ENCODE measurements at places on chromosomes 11 and 22.

DNA sequence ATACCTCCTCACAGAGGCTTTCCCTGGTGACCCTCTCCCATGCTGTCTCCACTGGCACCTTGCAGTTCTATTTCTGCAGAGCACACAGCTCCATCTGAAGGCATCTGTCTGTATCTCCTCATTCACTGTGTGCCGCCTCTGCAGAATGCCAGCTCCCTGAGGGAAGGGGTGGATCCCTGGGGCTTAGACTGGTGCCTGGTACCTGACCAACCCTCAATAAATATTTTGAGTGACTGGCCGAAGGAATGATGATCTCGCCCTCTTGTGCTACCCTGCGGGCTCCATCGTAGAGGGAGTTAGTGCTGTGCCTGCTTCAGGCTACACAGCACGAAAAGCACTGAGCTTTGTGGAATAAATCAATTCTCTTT is 1.6 kb downstream of the CBX7 start:
- H3K27ac ChIP-seq, result peak overlapping the region; percentile 84
- no peak for DNase-seq
- peaks cover 21% of the 10 kb centered on the region for H3K27me3 ChIP-seq
- H3K4me3 ChIP-seq, result peak overlapping the region; percentile 88
- H3K36me3 ChIP-seq, result no peaks in the 10 kb centered on the region
- peaks cover 59% of the 10 kb centered on the region for H3K4me1 ChIP-seq

- no peak overlapping the region for H3K4me3 ChIP-seq
- no peaks in the 10 kb centered on the region for H3K27me3 ChIP-seq
- peak overlapping the region; percentile 56 for H3K27ac ChIP-seq
These were observed 17.9 kb downstream of the NADSYN1 start for GRCh38 chr11:71470946-71471345.

GRCh38 chr11:128279866-128280265 is 307.5 kb downstream of the ETS1 start:
- no peaks in the 10 kb centered on the region for H3K27me3 ChIP-seq
- peaks cover 34% of the 10 kb centered on the region for H3K4me1 ChIP-seq
- no peak overlapping the region for H3K4me3 ChIP-seq
- no peaks in the 10 kb centered on the region for H3K36me3 ChIP-seq
- DNase-seq, result no peak
- H3K27ac ChIP-seq, result peak overlapping the region; percentile 75

- peaks cover 9% of the 10 kb centered on the region for H3K27me3 ChIP-seq
- no peak overlapping the region for H3K27ac ChIP-seq
- DNase-seq, result no peak
These were observed 27.1 kb downstream of the ADAMTS15 start for GRCh38 chr11:130475426-130476053.

- H3K27ac ChIP-seq, result no peak overlapping the region
- no peak overlapping the region for H3K4me3 ChIP-seq
- no peak for DNase-seq
- peaks cover 16% of the 10 kb centered on the region for H3K27me3 ChIP-seq
- H3K36me3 ChIP-seq, result no peaks in the 10 kb centered on the region
- no peaks in the 10 kb centered on the region for H3K4me1 ChIP-seq
These were observed 34.6 kb upstream of the MMP13 start for GRCh38 chr11:102990145-102990544.

GRCh38 chr11:4095509-4096230 is 1.1 kb downstream of the RRM1 start:
- no peaks in the 10 kb centered on the region for H3K36me3 ChIP-seq
- H3K4me3 ChIP-seq, result peak overlapping the region; percentile 98
- DNase-seq, result no peak
- H3K27ac ChIP-seq, result peak overlapping the region; percentile 99
- peaks cover 33% of the 10 kb centered on the region for H3K4me1 ChIP-seq

- H3K4me3 ChIP-seq, result no peak overlapping the region
- no peaks in the 10 kb centered on the region for H3K36me3 ChIP-seq
- no peaks in the 10 kb centered on the region for H3K4me1 ChIP-seq
- DNase-seq, result no peak
- H3K27me3 ChIP-seq, result peaks cover 27% of the 10 kb centered on the region
These were observed 1527.9 kb downstream of the BRD1 start for GRCh38 chr22:48299801-48300200.

GRCh38 chr11:132992838-132993631 is 539.3 kb downstream of the OPCML start:
- H3K4me3 ChIP-seq, result no peak overlapping the region
- H3K27me3 ChIP-seq, result peaks cover 18% of the 10 kb centered on the region
- H3K27ac ChIP-seq, result no peak overlapping the region
- DNase-seq, result no peak
- H3K36me3 ChIP-seq, result no peaks in the 10 kb centered on the region

DNA sequence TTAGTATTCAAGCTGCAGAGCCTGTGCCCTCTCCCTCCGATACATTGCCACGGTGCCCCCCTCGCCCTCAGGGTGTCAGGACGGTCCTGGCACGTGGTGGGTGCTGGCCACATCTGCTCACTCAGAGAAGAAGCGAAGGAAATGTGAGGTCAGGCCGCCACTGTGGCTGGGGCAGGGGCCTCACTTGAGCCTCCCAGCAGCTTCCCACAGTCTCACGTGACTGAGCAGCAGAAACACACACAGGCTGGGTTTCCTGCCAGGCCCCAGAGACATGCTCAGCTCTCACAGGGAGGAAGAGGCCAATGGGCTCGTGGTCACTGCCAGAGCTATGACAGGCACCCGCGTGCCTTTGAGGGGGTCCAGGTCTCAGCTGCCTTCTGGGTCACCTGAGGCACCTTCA is 37.9 kb upstream of the PRR5 start:
- peak overlapping the region; percentile 41 for H3K4me3 ChIP-seq
- no peak for DNase-seq
- no peak overlapping the region for H3K27ac ChIP-seq
- H3K27me3 ChIP-seq, result peaks cover 7% of the 10 kb centered on the region

GRCh38 chr11:27619763-27620335 is 80.4 kb downstream of the BDNF start:
- no peak overlapping the region for H3K4me3 ChIP-seq
- H3K4me1 ChIP-seq, result peaks cover 5% of the 10 kb centered on the region
- H3K36me3 ChIP-seq, result no peaks in the 10 kb centered on the region
- no peak overlapping the region for H3K27ac ChIP-seq
- no peak for DNase-seq
- peaks cover 3% of the 10 kb centered on the region for H3K27me3 ChIP-seq

Data from naive B cell (primary cell).